ENCODE measurements at places on chromosomes 4 and X.

- DNase-seq, result no peak
These were observed at the start of gene KLHL4 for GRCh38 chrX:87517571-87518141. Gene KLHL4, plus strand, starts transcription at chrX:87517802. Its CDS starts 92 bp downstream, at chrX:87517894.

- DNase-seq, result peak; percentile 60
These were observed 27.5 kb upstream of the VBP1 start for GRCh38 chrX:155188786-155189185.

- peak; percentile 23 for DNase-seq
These were observed at the start of gene RBM47 for GRCh38 chr4:40629401-40630334. Gene RBM47, minus strand, starts transcription at chr4:40629864. Its CDS starts 190,971 bp downstream, at chr4:40438893.

DNA sequence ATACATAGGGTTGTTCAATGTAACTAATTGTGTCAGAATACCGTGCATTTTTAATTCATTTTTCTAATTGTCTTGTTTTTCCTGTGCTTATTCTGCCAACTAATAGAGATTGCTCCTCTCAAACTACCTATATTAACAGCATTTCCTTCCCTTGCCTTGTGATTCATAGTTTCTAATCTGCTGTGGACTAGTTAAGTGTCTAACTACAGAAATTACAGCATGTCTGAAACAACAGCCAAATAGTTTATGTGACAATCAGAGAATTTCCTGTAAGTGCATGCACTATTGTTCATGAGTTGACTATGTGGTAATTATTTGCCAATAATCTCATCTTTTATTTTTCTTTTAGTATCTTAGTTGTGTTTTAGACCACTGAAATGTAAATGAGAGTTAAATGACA, 4.1 kb upstream of the SEC24B start:
- DNase-seq, result no peak

DNA sequence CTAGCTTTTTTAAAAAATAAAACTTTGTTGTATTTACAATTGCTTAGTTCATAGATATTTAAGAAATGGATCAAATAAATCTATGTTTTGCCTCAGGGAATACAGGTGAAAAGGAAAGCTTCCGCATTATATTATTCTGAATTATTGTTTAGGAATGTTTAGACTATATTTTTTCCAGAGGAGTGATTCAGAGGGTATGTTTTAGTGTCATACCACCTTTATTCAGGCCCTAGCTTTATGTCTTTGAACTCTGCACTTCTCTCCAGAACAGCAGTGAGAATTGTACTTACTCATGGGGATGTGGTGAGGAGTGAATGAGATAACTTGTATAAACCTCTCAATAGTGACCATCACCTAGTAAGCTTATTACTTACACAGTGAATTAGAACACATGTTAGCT, 14.0 kb downstream of the SLIT2 start:
- DNase-seq, result no peak

- no peak for DNase-seq
These were observed 122.5 kb downstream of the ARHGAP6 start for GRCh38 chrX:11543249-11543648.

- no peak for DNase-seq
These were observed 816.0 kb upstream of the NDST4 start for GRCh38 chr4:115929373-115929772.

DNA sequence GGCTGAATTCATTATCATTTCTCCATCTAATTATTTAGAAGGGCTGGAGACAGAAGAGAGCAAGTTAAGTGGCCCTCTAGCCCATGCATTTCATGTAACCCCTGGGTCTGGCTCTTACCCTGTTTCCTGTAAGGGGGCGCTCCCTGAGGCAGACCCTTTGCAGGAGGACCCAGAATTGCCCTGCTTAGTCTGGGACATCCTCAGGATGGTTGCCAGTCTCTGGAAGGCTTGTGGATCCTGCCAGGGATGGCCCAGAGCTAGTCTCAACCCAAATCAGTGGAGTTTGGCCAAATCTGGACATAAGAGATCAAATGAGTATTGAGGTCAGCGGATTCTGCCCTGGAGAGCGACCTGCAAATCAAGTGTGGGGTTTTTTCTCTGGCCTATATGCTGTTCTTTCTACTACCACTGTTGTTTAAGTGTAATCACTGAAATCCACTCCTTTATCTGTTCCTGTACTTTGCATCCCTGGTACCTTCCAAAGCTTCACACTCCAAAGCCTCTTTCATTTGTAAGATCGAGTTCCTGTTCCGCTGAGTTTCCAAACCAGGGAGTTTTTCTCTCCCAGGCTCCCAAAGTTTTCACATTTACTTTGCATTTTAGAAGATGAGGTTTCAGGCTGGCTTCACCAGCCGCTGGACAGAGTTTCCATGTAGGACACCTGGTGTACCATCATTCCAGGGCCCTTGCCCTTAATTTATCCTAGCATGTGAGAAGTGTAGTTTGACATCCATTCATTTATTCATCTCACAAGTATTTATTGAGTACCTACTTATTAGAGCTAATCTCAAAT, 6.3 kb downstream of the KLF3 start:
- DNase-seq, result no peak

GRCh38 chrX:31652650-31653049, 580.8 kb upstream of the FTHL17 start:
- no peak for DNase-seq

- peak; percentile 3 for DNase-seq
These were observed 82.0 kb upstream of the CLDN34 start for GRCh38 chrX:9885150-9885549.

GRCh38 chrX:139924696-139925095, 8.2 kb downstream of the ATP11C start:
- no peak for DNase-seq

GRCh38 chrX:68571610-68572311, 72.9 kb downstream of the YIPF6 start:
- no peak for DNase-seq

DNA sequence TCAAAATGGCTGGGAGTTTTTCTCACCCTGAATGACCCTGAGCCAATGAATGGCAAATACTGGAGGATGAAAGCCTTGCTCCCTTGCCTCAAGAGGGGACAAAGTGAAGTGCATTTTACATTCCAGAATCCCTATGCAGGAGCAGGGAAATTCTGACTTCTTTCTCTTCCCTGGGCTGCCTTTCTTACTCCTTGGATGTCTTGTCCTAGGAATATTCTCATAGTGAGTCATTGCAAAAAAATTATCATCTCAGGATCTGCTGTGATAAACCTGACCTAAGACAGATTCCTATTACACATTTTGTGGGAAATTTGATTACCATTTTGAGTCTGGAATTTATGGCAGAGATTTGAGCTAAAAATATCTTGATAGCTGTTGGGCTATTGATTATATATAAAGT, 199.9 kb downstream of the TMA16 start:
- DNase-seq, result no peak

DNA sequence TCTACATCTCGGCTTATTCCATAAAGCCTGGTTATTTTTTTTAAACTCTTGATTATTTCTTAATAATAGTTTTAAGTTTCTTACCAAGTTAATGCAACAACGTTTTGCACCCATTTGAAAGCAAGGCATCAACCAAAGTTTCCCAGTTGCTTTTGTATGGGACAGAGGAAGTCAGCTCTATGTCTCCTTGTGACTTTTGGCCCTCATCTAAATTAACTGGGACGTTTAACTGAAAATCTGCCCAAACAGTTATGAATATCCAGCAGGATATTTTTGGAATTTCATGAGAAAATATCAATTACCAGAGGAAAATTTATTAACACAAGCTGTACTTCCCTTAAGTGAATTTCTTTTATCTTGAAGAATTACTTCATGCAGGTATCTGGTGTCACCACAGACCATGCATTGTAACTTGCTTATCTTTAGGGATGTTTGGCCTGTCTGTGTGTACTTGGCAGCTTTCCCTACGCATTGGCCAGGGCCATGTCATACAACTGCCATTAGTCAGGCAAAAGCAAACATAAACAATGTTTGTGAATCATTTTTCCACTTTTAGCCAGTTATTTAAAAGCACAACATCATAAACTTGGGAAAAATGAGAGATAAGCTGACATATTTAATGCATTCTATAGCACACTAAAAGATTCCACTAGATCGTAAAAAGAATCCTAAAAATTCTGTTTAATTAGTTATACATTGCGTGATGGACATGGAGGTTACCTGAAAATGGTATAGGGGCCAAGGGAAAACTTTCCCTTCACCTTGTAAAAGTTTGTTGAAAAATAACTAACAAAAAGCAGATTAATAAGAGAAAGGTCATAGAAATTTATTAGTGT, 101.4 kb upstream of the PDE5A start:
- DNase-seq, result no peak

- no peak for DNase-seq
These were observed 12.9 kb upstream of the WDR17 start for GRCh38 chr4:176052744-176053143.

DNA sequence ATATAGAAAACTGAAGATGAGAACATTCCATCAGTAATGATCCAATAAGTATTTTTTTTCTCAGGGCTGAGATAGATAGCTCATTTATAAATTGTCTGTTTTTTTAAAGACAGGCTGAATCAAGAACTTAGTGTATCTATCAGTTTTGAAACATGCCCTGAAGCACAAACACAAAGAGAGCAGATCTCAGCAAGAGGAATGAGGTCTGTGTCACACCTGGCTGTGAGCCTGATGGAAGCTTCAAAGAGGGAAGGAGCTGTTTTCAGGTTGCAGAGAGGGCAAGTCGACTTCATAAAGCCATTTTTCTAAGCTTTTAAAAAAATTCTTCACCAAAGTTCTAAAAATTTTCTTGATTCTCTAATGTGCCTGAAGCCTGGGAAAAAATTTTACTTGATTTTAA, 434.9 kb downstream of the PDGFC start:
- DNase-seq, result no peak

- no peak for DNase-seq
These were observed 377.6 kb upstream of the GATB start for GRCh38 chr4:152138451-152138850.
